ENCODE measurements at places on chromosomes 2 and 18.

GRCh38 chr18:59877361-59877760, 22.4 kb upstream of the PMAIP1 start:
- DNase-seq = peak; percentile 72

GRCh38 chr2:168528016-168528415, 71.9 kb downstream of the CERS6 start:
- no peak for DNase-seq

DNA sequence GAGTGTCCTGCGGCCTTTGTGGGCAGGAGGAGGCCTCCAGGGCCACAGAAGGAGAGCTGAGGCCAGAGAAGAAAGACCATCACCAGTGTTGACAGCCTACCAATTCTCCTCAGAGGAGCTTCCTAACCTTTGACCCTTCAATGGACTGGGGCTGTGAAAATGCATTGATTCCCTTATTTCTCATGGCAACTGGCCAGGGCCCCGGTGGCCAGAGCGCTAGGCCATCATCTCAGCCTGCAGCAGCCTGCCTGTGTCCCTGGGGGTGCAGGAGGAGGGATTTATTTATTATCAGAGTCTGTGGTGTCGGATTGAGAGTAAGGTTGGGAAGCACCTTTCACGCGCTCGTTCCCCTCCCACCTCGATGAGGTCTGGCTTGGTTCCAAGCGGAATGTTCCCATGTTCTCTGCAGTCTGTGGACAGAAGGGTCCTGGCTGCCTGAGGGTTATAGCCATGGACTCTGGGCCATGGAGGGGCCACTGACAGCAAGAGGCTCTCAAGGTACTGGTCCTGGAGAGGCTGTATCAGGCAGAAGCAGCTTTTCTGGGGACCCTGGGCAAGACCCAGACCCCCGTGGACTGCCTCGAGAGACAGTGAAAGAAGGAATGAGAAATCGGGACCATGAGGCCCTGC, 53.8 kb downstream of the CYP27C1 start:
- no peak for DNase-seq

- DNase-seq = no peak
Measured at GRCh38 chr2:234850818-234851217, 101.0 kb upstream of the SH3BP4 start.

DNA sequence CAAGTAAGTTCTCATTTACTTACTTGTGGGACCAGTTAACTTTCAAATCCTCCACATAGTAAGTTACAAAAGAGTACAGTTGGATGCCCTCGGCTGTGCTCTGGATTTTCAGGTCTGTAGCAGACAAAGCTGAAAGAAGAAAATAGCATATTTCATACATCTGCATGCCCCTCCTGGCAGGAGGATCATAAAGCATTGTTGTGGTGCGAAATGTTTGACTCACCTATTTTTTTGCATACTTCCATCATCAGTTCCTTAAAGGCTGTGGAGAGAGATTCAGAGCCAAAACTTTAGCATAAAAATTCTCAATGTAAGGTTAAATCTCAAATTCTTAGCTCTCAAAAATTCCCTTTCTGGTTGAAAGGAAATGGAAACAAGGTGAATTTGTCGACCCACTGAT, 70.8 kb upstream of the LPIN2 start:
- no peak for DNase-seq

- DNase-seq = no peak
Measured at GRCh38 chr2:30193104-30193681, 38.1 kb upstream of the LBH start.

GRCh38 chr18:76462326-76462694, 32.7 kb downstream of the ZNF516 start:
- DNase-seq = no peak
